ENCODE measurements at places on chromosomes 1 and 21. TPM values are rescaled to one million over a fixed set of nuclear protein-coding genes. Genes with fewer than 3 reads are reported as not detected.

Gene CRNN
- total RNA-seq: not detected

Gene OR14K1
- total RNA-seq: not detected

Gene CCDC17
- total RNA-seq: 1.2 TPM

Gene BTG2
- 44.8 TPM for total RNA-seq

Gene CCDC24
- 0.89 TPM for total RNA-seq

Gene STK40
- 77.9 TPM for total RNA-seq

Gene ADAMTS4
- 13.0 TPM for total RNA-seq

Gene GPA33
- total RNA-seq: 0.62 TPM

Gene MXRA8
- 21.8 TPM for total RNA-seq

Gene PLA2G2F
- total RNA-seq: not detected

Gene S100B
- 8.3 TPM for total RNA-seq

Gene SELENBP1
- total RNA-seq: 129 TPM

Gene ARHGEF19
- total RNA-seq: 2.8 TPM
